ENCODE measurements at places on chromosomes 12 and 14. TPM values are rescaled to one million over a fixed set of nuclear protein-coding genes. Genes with fewer than 3 reads are reported as not detected.

The C14orf132 gene
- 1.5 TPM for total RNA-seq

The ADGRD1 gene
- 89.1 TPM for total RNA-seq

The NUAK1 gene
- 42.1 TPM for total RNA-seq

The SLC38A4 gene
- total RNA-seq: 2.8 TPM

The KIF21A gene
- 57.9 TPM for total RNA-seq

The PPP1R36 gene
- not detected for total RNA-seq

The SYNE3 gene
- total RNA-seq: 16.5 TPM

The COX8C gene
- total RNA-seq: 0.51 TPM

The KIAA0586 gene
- total RNA-seq: 11.3 TPM

The GYS2 gene
- total RNA-seq: not detected

The MANSC4 gene
- total RNA-seq: not detected

The AQP2 gene
- not detected for total RNA-seq

The LRRC43 gene
- total RNA-seq: 0.70 TPM

GRCh38 chr12:117850048-117850447 lies 118.7 kb downstream of the KSR2 start:
- no peak for DNase-seq

GRCh38 chr14:94328196-94328595 lies 5.1 kb upstream of the SERPINA6 start:
- DNase-seq: no peak

DNA sequence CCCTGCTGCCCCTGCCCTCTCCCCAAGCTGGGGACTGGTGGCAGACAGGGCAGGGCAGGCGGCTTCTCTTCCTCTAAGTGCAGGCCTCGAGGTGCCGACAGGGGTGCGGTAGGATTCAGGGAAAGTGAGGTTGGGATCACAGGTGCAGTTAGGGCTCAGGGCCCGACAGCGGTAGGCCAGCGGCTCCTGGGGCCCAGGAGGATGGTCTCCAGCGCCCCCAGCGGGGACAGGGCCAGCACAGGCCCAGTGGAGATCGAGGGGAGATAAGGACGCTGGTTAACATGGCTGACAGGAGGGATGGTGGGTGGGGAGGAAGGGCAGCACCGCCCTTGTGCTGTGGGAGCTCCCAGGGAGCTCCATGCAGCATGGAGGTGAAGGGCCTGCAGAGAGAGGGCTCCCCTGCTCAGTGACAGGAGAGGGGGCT lies 935 bp upstream of the CRIP1 start:
- DNase-seq: peak; percentile 71

DNA sequence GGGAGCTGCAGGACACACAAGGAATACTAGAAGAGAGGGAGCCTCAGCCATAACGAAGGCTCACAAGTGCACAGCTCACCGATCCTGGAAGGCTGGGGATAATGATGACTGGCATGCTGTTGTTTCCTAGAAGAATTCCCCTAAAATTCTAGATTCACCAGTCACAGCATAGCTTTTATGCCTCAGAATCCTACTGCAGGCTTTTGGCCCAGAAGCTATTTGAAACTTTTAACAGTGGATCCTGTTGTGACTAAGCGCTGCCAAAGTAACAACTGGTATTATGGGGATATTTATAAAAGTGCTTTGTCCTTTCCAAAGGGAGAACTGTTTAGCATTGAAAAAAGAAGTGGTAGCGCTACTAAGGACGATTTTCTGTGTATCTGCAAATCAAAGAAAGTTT lies 214.1 kb upstream of the PELI2 start:
- DNase-seq: no peak

DNA sequence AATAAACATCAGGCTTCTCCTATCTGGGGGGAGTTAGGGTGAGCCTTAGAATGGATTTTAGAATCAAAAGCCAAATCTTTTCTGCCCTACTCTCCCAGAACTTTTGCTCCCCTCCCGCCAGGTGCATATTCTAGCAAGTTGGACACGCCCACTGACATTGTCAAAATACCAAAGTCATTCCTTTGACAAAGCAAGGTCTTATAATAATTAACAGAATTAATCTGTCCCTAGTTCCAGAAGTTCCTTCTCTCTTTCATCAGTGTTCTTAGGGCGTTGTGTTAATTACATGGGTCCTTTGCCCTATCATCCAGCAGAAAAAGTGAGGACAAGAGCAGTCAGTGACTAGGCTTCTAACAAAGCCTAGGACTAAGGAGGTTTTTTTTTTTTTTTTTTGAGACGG lies 2.4 kb downstream of the PRR13 start:
- DNase-seq: no peak

DNA sequence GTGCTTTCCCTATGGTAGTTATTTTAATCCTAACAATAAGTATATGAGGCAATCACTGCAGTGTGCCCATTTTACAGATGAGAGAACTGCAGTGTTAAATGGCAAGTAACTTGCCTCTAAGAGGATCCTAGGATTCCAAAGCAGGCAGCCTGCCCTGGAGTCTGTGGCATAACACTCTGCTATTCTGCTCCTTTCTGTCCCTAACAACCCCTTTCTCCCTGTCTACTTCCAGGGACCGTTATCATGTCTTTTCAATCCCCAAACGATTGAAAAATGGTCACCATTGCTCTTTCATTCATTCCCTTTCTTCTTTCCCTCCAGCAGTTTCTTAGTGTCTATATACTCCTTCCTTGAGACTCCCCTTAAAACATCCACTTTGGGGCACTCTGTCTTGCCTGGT lies 1.3 kb upstream of the ANO2 start:
- no peak for DNase-seq

GRCh38 chr12:110937104-110937641 lies 16.8 kb upstream of the MYL2 start:
- peak; percentile 78 for DNase-seq

DNA sequence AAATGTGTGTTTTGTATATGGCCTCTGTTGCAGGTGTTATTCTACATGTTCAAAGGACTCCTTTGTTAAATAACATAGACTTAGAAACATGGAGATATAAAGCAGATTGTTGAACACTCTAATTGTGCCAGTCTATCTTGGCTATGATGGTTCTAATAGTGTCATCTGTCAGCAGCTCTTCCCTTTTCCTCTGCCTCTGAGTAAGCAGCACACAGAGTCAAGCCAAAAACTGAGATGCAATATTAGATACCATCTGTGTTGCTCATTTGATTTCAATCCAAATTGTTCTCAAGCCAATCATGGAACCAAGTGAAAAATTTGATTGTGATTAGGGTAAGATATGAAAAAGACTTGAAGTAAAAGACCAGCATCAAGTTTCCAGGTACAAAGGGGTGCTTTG lies 871.1 kb upstream of the MGAT4C start:
- DNase-seq: no peak

GRCh38 chr14:61120576-61120975 lies 139.5 kb downstream of the SLC38A6 start:
- DNase-seq: no peak

GRCh38 chr14:92542766-92543554 lies 29.4 kb downstream of the RIN3 start:
- no peak for DNase-seq

DNA sequence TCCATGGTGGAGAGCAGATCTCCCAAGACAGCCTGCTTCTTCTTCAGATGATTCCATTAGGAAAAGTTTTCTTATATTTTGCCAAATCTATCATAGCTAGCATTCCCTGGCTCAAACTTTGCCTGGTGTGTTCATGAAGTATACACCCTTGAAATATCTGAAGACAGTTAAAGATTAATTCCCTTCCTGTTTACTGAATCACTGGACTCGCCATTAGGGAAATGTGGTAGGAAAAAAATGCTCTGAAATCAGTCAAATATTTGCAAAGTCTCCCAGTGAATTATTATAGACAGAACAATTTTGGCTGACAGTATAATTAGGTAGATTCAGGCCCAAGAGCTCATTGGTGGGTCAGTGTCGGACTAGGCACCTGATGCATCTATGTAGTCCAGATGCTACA lies 86.5 kb downstream of the PDZRN4 start:
- no peak for DNase-seq

GRCh38 chr12:23944067-23944466 lies 5.4 kb downstream of the SOX5 start:
- DNase-seq: no peak

GRCh38 chr14:54781080-54781479 lies 121.5 kb downstream of the GCH1 start:
- no peak for DNase-seq

DNA sequence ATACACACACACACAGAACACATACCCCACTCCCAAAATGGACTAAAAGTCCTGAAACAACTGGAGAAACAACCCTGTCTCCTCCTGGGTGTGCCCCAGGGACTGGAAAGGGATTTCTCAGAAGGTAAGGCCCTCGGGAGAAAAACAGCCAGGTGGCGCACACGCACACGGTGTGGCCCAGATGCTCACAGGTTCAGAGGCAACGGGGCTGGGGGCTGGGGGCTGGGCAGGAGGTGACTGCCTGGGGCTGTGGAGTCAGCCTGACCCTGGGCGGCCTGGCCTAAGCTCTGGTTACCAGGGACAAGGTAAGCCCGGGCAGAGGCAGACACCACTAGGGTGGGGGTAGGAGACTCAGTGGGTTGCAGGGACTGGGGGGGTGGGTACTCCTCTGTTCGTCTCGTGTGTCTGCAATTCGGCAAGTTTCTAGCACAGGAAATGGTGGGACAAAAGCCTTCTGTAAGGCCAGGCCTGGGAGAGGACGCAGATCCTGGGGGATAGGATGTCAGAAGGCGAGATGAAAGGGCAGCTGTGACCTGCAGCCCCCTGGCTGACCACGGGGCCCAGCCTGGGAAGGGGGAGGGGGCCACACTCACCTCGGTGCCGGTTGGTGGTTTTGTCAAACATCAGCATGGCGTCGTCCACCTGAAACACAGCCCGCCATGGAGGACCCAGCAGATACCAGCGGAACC lies 10.4 kb downstream of the MSI1 start:
- no peak for DNase-seq

DNA sequence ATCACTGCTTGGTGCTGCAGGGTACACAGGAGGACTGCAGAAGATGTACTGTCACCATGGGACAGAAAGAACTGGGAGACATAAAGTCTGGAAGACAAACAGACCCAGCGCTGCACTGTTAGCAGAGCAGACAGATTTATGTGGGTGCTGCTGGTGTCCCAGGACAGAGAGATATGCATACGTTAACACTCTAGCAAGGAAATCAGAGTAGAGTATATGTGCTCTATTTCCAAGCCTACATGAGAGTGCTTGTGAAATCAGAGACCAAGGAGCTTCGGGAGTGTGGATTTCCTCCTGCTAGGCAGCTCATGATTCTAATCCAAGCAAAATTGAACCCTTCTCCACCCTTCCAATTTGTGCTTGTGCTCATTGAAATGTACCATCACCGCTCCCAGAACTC lies 416.5 kb downstream of the VRK1 start:
- DNase-seq: no peak

GRCh38 chr14:50964683-50965390 lies 20.6 kb upstream of the PYGL start:
- DNase-seq: no peak

DNA sequence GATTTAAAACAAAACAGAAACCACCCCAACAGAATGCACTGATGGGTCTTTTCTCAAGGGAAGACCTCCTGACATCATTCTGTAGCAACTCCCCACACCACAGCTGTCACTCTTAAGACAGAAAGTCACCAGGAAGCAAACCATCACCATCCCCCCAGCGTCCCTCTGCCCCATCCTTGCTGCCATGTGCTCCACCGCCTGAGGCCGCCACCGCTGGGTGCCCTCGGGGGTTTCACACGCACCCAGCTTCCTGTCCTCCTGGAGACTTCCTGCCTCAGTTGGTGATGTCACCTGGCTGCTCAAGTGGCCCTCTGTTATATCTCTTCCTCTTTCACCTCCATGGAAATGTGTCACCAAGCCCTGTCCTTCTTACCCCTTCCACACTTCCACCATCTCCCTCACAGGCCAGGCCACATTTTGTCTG lies 71.4 kb upstream of the GPR68 start:
- DNase-seq: no peak

DNA sequence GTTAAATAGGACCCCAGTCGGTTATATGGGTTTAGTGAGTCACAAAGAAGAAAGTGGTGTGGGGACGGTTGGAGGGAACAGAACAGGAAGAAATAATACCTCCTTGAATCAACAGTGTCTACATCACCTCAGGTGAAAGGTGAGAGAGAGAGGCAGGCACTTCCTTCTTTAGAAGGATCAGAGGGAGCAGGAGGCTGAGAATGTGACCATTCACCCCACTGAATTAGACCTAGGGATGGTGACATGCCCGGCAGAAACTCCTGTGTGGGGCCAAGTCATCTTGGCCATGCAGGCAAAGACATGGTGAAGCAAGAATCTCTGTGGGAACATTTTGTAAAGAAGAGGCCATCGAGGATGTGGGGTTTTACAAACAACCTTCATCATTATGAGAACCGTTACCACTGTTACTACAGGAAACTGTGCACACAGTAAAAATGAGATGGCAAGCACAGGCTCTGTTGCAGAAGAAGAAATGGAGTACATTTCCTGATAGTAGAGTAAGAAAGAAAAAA lies 1196.9 kb downstream of the VRK1 start:
- DNase-seq: no peak

GRCh38 chr14:74754157-74754556 lies 9.0 kb upstream of the YLPM1 start:
- no peak for DNase-seq

DNA sequence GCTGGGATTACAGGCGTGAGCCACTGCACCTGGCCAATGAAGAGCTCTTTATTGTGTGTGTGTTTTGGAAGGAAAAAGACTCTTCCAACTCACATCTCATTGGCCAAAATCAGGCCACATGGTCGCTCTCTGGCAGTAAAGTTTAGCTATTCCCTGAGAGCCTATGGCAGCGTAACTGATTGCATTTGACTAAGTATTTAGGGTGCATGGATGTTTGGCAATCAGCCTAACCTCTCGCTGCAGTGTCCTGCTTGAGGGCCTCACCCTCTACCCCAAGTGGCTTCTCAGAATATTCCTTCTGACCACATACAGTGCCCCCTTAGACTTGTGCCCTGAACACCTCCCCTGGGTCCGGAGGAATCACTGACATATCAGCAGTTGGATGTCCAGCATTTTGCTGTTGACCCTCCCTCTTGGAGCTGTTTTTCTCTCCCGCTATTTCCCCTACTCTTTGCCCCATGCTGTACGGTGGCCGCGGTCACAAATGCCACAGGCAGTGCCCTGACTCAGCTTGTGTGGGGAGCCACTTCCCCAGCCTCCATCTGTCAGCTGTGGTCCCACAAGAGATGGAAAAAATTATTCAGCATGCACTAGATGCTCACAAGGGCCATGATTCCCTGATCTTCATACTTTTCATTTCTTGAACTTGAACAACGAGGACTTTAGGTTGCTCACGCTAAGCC lies 9.5 kb downstream of the PHETA1 start:
- no peak for DNase-seq

GRCh38 chr14:100577321-100577985 lies 9.8 kb downstream of the BEGAIN start:
- peak; percentile 70 for DNase-seq

GRCh38 chr14:103739466-103739792 lies 23.8 kb downstream of the ZFYVE21 start:
- DNase-seq: no peak

GRCh38 chr12:99271071-99271470 lies 376.5 kb upstream of the GARIN6 start:
- DNase-seq: no peak

GRCh38 chr14:66477567-66477966 lies 8.6 kb upstream of the CCDC196 start:
- no peak for DNase-seq

GRCh38 chr14:67532998-67533753 lies at the start of gene PLEKHH1:
Gene PLEKHH1 (plus strand): TSS chr14:67533290. CDS start chr14:67541868, 8,578 bp downstream.
- peak; percentile 87 for DNase-seq

Data from Right ventricle myocardium inferior (tissue), 1 donor.